ENCODE measurements at places on chromosomes 4 and X.

- DNase-seq = peak; percentile 9
These were observed 25.7 kb downstream of the TRPC5 start for GRCh38 chrX:112056886-112057285.

- DNase-seq = no peak
These were observed 241.7 kb downstream of the SNCA start for GRCh38 chr4:89595125-89595789.

DNA sequence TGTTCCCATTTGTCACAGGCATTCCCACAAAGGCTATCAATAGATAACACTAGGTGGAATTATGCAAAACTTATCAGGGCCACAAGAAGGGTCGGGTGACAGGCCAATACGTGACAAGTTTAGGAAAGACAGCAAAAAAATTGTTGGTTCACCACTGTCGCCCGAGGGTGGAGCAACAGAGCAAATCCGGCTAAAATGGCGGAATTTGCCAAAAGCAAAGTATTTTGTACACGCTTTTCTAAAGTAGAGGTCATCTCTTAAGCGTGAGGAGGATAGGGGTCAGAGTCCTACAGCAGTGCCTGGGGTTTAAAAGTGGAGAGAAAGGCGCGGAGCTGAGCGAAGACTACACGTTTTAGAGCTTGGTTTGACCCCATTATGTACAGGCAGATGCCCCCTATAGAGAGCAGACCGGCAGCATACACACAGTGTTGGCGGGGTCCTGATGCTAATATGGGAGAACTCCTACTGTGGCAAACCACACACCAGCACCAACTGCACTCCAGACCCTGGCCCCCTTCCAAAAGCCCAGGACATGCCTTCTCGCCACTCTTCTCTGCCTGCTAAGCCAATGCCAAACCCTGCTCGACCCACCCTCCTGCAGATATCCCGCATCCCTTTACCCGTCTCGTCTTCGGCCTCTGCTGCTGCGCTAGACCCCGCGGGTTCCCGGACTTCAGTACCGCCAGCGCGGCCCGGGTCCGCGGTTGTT lies 733 bp downstream of the CCNA2 start:
- DNase-seq = peak; percentile 77

GRCh38 chrX:133726642-133727041 lies 258.8 kb downstream of the GPC3 start:
- DNase-seq = no peak

- DNase-seq = no peak
These were observed 548.8 kb upstream of the FAM241A start for GRCh38 chr4:111596491-111596890.

GRCh38 chr4:124265701-124266100 lies 446.8 kb downstream of the ANKRD50 start:
- no peak for DNase-seq

DNA sequence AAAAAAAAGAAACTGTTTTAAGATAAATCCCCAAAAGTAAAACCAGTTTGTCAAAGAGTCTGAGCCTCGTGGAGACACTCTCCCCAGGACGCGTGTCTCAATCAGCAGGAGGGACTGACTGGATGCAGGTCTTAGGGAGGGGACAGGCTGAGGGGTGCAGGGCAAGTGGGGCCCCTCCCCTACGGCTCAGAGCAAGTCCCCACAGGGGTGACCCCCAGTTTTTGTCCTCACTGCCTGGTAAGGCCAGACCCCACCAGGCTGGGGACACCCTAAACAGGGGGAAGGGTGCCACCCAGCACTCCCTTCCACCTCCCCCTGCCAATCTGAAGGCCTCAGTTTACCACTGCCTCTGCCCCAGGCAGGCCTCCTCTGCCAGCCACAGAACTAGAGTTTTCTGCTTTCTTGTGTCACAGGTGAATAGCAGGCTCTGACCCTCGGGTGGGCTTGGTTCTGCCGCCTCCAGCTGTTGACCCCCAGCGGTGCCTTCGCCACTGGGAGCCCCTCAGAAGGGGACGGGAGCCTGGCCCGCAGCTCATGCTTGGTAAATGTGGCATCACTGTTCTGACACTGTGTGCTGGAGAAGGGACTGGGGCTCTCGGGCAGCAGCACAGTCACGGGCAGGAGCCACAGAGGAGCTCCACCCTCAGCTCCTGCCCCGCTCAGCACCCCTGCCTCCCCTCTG lies 69.8 kb upstream of the MXD4 start:
- no peak for DNase-seq

DNA sequence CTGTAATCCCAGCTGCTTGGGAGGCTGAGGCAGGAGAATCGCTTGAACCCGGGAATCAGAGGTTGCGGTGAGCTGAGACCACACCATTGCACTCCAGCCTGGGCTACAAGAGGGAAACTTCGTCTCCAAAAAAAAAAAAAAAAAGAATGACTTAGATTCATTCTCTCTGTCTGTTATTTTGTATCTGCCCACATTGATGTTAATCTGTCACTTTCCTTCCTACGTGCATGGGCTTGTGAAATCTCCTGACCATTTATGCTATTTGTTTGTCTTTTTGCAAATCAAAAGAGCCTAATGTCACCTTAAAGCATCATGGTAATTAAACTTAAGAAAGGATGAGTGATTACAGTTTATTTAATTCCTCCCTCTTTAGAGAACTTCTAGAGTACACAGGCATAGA lies 27.4 kb downstream of the GAB1 start:
- DNase-seq = peak; percentile 65

- DNase-seq = no peak
These were observed 35.1 kb upstream of the TAPT1 start for GRCh38 chr4:16261313-16261878.

DNA sequence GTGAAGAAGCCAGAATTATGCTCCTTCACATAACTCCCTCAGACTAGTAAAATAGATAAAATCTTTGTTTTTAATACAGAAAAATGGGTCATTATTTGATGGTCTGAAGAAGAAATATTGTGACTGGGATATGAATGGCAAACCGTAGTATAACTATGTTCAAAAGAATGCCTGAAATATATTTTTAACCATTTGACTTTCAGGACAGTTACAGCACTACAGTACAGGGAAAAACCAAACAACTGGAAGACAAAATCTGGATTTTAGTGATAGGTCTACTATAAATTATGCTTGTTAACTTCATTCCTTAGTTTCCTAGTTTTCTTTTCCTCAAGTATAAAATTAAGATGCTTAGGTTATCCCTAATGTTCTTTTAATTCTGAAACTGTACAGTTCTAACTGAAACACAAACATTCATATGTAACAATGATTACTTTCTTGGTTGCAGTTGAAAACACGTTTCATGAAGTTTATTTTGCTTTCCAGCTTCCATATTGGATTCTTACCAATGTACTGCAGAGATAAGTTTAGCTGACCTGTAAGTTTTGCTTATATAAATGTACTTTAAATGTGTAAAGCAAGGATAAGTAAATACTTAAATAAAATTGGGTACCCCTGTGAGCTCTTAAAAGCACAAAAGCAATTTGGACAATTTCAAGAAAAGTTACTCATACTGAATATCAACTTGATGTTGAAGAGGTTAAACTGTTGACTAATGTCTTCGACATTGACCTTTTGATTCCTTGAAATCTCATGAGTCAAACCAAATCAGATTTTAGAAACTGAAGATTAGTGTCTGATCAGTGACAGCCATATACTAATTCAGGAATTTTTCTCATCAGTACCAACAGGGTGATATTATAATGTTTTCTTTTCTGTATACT lies 895 bp downstream of the AFP start:
- no peak for DNase-seq

DNA sequence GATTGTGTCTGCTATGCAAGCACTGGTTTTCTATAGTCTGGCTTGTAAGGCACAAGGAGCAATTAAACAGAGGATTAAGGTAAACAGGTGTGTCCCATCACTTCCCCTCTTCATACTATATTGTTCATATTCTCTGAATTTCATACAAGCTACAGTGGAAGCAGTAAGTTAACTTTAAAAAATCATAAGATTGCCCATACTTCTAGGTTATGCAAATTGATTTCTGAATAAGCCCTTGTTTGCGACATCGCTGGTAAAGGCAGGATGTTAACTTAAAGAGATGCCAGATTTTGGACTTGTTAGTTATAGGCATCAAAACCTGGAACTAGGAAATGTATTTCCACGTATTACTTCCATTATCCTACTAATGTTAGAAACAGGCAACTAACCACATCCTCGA lies 1.0 kb upstream of the TMEM131L start:
- DNase-seq = peak; percentile 17

- no peak for DNase-seq
These were observed 66.1 kb downstream of the KLHL4 start for GRCh38 chrX:87583679-87584078.
